Upper lobe of right lung (tissue), 1 donor: ENCODE measurements at places on chromosomes 6 and 20. TPM values are rescaled to one million over a fixed set of nuclear protein-coding genes. Genes with fewer than 3 reads are reported as not detected.

RTN4IP1 gene
- total RNA-seq: 3.2 TPM

KAT14 gene
- 12.5 TPM for total RNA-seq

- no peak for DNase-seq
Observed at GRCh38 chr6:47240277-47240890, 69.3 kb downstream of the TNFRSF21 start.

DNA sequence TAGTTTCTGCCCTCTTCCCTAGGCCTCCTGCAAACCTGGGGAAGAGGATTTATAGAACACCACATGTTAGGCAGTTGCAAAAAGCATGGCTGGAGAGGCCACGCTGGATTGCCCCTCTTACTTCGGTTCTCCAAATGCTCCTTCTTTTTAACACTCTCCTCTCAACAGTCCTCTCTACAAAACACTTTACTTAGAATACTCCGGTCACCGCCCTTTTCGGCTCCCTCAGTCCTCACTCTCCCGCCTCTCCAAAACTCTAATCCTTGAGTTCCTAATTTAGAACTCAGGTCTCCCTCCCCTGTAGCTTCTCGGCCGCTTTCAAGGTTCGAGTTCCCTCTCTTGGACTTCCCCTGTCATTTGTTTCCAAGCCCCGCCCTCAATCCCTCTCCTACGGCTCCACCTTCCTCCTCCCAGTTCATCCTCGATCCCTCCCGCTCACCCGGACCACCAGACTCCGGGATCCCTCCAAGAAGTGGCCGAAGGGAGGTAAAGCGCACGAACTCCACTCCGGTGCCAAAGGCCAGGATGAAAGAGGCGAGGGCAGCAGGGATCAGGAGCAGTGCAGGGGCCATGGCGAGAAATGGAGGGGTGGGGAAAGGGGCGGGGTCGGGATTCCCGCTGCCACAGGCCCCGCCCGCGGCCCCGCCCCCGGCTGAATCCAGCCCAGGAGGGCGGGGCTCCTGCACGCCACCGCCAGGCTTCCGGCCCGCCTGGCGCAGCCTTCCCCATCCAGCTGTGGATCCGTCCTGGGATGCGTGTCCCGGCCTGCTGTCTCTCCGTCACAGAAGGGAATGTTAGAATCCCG lies at the start of gene NRM:
Gene NRM (minus strand): TSS at position 582 of the 805 bp plus-strand sequence. CDS start 10 bp downstream, at position 572.
- DNase-seq: peak; percentile 92

DNA sequence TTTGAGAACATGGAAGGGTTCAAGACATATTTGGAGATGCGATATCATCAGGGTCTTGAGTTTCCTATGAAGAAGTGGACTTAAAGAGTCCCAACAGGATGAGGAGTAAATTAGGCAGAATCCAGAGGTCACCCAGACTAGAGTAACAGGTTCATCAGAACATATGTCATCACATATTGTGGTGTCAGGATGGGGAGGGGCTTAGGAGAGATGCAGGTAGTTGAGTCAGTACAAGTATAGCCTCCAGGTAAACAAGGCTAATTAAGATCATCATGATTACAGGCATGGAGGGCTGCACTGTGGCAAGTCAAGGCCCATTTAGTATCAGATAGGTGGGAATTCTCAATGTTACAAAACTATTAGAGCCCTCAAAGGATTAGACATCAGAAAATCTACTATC lies 90.1 kb upstream of the PAK5 start:
- no peak for DNase-seq

DNA sequence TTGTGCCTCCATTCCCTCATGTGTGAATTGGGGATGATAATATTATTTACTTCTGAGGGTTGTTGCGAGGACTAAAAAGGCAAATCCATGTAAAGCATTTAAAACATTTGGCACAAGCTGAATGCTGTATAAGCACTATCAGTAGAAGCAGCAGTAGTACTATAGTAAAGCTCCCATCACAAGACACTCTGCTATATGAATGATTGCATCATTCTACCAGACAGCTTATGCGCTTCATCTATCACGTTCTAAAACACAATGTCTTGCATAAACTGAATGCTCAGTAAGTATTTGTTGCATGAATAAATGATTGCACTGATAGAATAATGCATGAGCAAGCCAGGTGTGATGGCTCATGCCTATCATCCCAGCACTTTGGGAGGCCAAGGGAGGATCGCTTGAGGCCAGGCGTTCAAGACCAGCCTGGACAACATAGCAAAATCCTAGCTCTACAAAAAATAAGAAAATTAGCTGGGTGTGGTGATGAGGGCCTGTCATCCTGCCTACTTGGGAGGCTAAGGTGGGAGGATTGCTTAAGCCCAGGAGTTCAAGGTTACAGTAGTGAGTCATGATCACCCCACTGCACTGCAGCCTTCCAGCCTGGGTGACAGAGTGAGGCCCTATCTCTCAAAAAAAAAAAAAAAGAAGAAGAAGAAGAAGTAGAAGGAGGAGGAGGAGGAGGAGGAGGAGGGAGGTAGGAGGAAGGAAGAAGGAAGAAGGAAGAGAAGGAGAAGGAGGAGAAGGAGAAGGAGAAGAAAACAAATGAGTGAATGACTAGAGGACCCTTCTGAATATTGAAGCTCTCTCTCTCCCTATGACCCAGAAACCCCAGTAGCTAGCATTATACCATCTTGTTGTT lies 50.0 kb upstream of the FOXO3 start:
- no peak for DNase-seq

- no peak for DNase-seq
Observed at GRCh38 chr6:157068691-157069324, 254.5 kb downstream of the TMEM242 start.
